Activated CD4-positive, alpha-beta memory T cell treated with anti-CD3 and anti-CD28 coated beads, Interleukin-2, amount 10 ng/mL, durations not matched to agents 7 days and 5 days (primary cell): ENCODE measurements at places on chromosomes 13 and 19. TPM values are rescaled to one million over a fixed set of nuclear protein-coding genes. Genes with fewer than 3 reads are reported as not detected.

GRCh38 chr13:114260814-114261213 lies 20.6 kb upstream of the UPF3A start:
- peaks cover 50% of the 10 kb centered on the region for H3K4me1 ChIP-seq
- H3K27ac ChIP-seq, result no peak overlapping the region
- no peak for DNase-seq
- H3K4me3 ChIP-seq, result no peak overlapping the region

DNA sequence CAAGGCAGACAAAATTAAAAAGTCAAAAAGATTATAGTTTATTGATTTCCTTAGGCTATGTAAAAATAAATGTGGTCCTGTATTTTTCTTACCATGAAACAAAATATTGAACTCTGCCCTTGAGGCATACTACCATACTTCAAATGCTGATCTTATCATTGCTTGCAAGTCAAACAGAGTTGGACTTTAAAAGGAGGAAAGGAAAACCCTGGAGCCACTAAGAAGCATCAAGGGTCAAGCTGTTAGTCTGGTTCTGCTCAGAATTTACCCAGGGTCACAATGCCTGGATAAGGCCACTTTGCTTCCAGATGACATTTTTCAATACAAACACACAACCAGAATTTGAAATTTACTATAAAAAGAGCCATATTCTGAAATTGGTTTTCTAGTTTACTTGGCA lies 2.2 kb upstream of the FREM2 start:
- no peak overlapping the region for H3K27ac ChIP-seq
- peaks cover 12% of the 10 kb centered on the region for H3K27me3 ChIP-seq
- no peaks in the 10 kb centered on the region for H3K4me1 ChIP-seq
- no peaks in the 10 kb centered on the region for H3K36me3 ChIP-seq
- no peak for DNase-seq

DNA sequence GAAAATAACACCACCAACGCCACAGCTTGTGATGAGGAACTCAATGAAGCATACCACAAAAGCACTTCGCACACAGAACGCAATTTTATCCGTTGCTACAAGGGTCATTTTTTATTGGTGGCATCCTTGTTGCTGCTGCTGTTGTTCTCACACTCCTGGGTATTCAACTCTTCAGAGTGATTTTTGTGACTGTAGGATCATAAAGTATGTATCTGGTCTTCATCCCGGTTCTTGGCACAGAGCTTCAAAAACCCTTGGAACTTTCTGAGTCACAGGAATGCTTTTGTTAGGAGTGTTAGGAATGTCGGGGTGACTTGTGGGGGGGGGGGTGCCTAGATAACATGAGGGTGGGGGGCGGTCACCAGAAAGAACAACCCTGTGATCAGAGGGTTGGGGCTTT lies 108.4 kb downstream of the ZNF557 start:
- no peak overlapping the region for H3K27ac ChIP-seq
- DNase-seq, result no peak
- no peaks in the 10 kb centered on the region for H3K27me3 ChIP-seq
- no peak overlapping the region for H3K4me3 ChIP-seq
- peaks cover 9% of the 10 kb centered on the region for H3K4me1 ChIP-seq

DNA sequence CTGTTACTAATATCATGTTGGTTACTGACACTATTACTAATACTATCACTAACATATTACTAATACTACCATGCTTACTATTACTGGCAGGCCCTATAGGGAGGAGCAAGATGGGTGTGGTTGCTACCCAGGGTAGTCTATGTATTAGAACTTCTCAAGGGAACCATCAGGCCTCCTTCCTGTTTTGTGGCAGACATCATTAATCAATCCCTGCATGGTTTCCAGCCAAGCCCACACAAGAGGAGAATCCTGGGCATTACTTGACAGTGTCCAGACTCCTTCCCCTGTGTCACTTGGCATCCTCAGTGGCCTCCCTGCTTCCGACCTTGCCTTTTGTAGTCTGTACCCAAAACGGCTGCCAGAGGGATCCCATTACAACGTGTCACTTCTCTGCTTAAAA lies 8.9 kb downstream of the HAS1 start:
- peaks cover 3% of the 10 kb centered on the region for H3K4me1 ChIP-seq
- peaks cover 18% of the 10 kb centered on the region for H3K27me3 ChIP-seq
- no peak for DNase-seq
- H3K36me3 ChIP-seq, result peaks cover 3% of the 10 kb centered on the region
- H3K27ac ChIP-seq, result no peak overlapping the region

DNA sequence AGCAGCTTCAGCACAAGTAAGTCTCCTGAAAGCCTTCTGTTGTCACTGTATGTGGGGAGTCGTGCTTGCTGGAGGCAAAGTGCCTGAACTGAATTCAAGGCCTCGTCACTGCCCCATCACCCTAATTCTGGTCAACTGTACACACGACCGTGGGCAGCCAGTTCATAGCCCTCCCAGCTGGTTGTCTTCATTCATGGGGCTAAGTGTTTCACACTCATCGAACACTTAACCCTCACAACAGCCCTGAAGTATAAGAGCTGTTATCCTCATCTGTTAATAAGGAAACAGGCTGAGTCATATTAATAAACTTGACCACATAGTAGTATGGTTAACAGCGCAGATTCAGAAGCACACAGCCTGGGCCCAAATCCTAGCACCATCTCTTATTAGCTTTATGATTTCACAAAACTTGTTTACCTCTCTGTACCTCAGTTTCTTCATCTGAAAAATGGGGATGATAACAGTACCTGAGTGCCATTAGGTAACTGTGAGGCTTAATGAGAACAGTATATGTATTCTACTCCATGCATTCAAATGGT lies 66.7 kb downstream of the CDADC1 start:
- no peak overlapping the region for H3K4me3 ChIP-seq
- H3K27ac ChIP-seq, result no peak overlapping the region
- H3K36me3 ChIP-seq, result no peaks in the 10 kb centered on the region
- no peaks in the 10 kb centered on the region for H3K27me3 ChIP-seq

DNA sequence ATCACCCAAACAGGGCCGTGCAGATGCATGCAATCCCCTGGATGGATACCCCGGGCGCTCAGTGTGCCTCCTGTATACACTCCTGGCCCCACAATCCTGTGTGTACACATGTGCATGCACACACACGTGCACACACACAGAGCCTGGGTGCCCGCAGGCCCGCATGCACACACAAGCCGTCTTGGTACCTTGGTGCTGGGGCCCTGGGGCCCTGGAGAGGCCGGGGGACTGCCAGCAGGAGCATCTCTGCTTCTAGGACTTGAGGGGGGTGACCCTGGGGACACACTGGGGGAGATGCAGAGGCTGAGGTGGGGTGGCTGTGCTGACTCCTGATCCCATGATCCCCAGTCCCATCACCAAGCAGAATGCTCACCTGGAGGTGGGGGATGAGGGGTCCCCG lies 15.6 kb upstream of the EPOR start:
- no peaks in the 10 kb centered on the region for H3K36me3 ChIP-seq
- H3K27ac ChIP-seq, result no peak overlapping the region
- H3K4me1 ChIP-seq, result no peaks in the 10 kb centered on the region

DNA sequence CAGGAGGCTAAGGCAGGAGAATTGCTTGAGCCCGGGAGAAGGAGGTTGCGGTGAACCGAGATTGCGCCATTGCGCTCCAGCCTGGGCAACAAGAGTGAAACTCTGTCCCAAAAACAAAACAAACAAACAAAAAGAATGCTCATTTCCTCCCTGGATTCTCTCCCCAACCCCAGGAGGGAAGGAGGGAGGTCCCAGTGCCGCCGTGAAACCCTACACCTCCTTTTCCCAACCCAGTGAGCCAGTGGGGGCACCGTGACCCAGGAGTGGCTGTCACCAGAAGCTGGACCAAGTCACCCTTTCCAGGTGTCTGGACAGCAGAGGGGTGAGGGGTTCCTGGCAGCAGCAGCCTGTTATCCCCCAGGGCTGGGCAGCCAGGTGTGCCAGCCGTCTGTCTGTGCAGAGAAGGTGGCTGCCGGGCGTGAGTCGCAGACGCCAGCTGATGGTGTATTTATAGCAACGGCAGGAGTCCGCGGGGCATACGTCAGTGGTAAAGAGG lies 23.5 kb downstream of the NFIC start:
- no peaks in the 10 kb centered on the region for H3K36me3 ChIP-seq
- H3K27ac ChIP-seq, result peak overlapping the region; percentile 35
- H3K4me1 ChIP-seq, result peaks cover 19% of the 10 kb centered on the region
- DNase-seq, result no peak

GRCh38 chr13:54433493-54434206 lies 1405.0 kb downstream of the OLFM4 start:
- H3K27me3 ChIP-seq, result no peaks in the 10 kb centered on the region
- H3K36me3 ChIP-seq, result no peaks in the 10 kb centered on the region
- no peak overlapping the region for H3K4me3 ChIP-seq
- no peak overlapping the region for H3K27ac ChIP-seq

- H3K27ac ChIP-seq, result no peak overlapping the region
- H3K4me1 ChIP-seq, result no peaks in the 10 kb centered on the region
- no peaks in the 10 kb centered on the region for H3K36me3 ChIP-seq
- no peaks in the 10 kb centered on the region for H3K27me3 ChIP-seq
- H3K4me3 ChIP-seq, result no peak overlapping the region
- no peak for DNase-seq
Measured at GRCh38 chr13:111480976-111481375, 160.5 kb downstream of the TEX29 start.

DNA sequence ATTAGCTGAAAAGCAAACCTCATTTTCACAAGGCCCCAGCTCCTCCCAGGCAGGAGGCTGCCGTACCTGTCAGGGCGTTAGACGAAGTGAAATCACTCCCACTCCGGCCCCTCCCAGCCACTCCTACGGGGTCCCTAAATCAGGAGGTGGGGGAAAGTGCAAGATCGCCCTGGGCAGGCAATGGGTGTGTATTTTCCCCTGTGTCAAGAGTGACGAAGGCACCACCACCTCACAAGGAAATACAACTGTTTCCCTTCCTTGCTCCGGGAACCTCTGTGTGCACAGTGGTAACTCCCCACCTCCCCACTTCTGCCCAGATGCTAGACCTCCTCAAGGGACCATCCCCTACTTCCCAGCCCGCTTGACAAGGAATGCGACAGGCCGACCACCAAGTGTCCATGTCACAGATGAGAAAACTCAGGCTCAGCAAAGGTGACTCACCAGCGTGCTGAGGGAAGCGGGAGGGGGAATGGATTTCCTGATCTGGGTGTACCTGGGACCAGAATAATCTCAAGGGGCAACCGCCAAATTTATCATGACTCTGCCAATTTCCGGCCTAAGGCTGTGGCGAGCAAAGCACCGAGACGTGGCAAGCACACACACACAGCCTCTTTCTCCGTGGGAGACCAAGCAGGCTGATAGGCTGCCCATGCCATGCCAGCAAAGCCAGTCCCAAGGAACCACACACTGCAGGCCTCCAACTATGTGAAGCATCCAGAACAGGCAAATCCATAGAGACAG lies 7.3 kb downstream of the PPP6R1 start:
- H3K27me3 ChIP-seq, result no peaks in the 10 kb centered on the region
- peaks cover 59% of the 10 kb centered on the region for H3K36me3 ChIP-seq
- H3K4me1 ChIP-seq, result peaks cover 56% of the 10 kb centered on the region
- peak; percentile 70 for DNase-seq
- H3K4me3 ChIP-seq, result peak overlapping the region; percentile 73
- peak overlapping the region; percentile 100 for H3K27ac ChIP-seq

DNA sequence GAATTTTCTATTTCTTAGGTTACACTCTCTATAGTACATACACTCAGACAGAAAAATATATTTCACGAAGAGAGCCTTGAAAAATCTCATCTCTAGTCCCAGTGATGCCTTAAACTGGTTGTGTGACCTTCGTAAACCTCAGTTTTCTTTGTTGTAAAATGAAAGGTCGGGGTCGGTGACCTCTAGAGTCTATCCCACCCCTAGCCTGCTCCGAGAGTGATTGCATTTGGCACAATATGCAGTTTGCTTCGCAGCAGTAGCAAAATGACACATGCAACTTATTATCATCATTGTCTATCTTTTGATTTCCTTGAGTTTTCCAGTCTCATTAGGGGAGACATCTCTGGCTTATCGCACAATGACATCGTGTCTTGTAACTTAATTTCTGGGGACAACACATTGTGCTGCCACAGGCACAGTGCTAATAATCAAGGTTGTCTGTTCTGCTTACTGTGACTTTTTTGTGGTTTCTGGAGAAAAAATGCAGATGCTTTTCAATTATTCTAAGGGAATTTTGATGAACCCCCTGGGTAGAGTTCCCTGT lies 115.0 kb downstream of the GGACT start:
- no peak overlapping the region for H3K27ac ChIP-seq
- H3K27me3 ChIP-seq, result no peaks in the 10 kb centered on the region
- H3K4me1 ChIP-seq, result peaks cover 20% of the 10 kb centered on the region

DNA sequence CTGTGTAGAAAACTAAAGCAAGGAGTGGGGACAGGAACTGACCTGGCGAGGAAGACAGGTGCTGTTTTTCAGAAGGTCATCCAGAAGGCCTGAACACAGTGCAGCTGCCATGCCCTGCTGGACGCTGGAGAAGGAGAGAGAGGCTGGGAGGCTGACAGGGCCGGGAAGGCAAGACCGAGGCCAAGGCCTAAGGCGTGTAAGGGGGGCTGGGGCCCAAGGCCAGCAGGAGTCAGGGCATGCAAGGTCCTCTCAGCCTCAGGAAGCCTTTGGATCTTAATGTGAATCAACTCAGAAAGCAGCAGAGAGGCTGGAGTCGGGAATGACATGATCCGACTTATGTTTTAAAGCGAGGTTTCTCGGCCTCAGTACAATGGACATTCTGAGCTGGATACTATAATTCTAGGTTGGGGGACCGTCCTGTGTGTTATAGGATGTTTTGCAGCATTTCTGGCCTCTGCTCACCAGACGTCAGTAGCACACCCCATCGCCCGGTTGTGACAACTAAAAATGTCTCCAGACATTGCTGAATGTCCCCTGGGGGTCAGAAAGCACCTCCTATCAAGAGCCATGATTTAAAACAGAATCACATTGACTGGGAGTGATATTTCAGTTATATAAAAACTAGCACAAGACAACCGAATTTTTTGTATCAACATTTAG lies 530.4 kb downstream of the MYO16 start:
- H3K4me3 ChIP-seq, result no peak overlapping the region
- no peak for DNase-seq
- H3K27ac ChIP-seq, result no peak overlapping the region
- peaks cover 27% of the 10 kb centered on the region for H3K4me1 ChIP-seq
- no peaks in the 10 kb centered on the region for H3K36me3 ChIP-seq

GRCh38 chr19:3646336-3647092 lies 19.9 kb upstream of the CACTIN start:
- no peaks in the 10 kb centered on the region for H3K4me1 ChIP-seq
- no peaks in the 10 kb centered on the region for H3K27me3 ChIP-seq
- no peak for DNase-seq
- no peaks in the 10 kb centered on the region for H3K36me3 ChIP-seq

ZNF547 gene
- total RNA-seq, result 3.8 TPM

MUC16 gene
- total RNA-seq, result 0.03 TPM

DIRAS1 gene
- not detected for total RNA-seq

NFIX gene
- not detected for total RNA-seq

ZNF546 gene
- total RNA-seq, result 6.3 TPM

PVR gene
- total RNA-seq, result 2.1 TPM

ZNF222 gene
- total RNA-seq, result 3.3 TPM

C5AR1 gene
- total RNA-seq, result not detected

RFXANK gene
- total RNA-seq, result 102 TPM
